ENCODE measurements at places on chromosomes 1 and 21.

- DNase-seq = no peak
These were observed 129.9 kb upstream of the NEGR1 start for GRCh38 chr1:72412286-72412685.

DNA sequence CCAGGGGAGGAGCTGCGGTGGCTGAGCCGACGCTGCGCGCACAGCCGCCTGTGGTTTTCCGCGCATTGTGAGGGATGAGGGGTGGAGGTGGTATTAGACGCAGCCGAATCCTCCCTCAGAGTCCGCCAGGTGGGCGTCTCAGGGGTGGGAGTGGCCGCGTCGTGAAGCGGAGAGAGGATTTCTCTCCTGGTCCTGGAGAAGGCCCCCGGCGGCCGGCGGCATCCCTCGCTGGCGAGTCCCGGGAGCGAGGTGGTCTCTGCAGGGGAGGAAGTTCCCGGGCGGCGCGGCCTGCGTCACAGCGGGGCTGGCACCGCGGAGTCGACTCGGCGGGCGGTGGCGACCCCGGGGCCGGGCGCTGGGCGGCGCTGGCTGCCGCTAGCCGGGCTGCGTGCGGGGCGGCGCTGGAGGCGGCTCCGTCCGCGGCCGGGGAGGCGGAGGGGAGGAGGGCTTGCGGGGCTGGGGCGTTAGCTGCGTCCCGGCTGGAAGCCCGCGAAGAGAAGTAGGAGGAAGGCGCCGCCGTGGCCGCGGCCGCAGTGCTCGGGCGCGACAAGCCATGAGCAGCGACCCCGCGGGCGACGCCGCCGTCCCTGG, at the start of gene LRRC8C:
Gene LRRC8C (plus strand): TSS at position 464 of the 591 bp plus-strand sequence. CDS start 53,354 bp downstream, outside the sequence.
- peak; percentile 60 for DNase-seq

- DNase-seq = no peak
These were observed 16.7 kb downstream of the DISC1 start for GRCh38 chr1:231643071-231643934.

DNA sequence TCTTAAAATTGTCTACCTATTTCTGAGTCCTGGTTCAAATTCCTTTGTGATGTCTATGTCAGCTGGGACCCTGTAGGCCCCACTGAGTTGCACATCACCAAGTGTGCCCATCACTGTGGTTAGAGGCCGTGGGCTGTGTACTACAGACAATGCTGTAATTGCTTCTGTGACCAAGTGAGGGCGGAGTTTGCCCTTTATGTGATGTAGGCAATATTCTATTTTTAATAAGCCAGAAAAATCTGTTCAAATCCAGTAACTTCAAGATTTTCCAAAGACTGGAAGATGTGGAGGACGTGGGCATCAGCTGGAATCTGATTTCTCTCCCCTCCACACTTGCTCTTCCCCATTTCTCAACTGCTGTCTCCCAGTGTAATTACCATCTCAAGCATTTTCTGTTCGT, 215.4 kb downstream of the PBX1 start:
- no peak for DNase-seq

DNA sequence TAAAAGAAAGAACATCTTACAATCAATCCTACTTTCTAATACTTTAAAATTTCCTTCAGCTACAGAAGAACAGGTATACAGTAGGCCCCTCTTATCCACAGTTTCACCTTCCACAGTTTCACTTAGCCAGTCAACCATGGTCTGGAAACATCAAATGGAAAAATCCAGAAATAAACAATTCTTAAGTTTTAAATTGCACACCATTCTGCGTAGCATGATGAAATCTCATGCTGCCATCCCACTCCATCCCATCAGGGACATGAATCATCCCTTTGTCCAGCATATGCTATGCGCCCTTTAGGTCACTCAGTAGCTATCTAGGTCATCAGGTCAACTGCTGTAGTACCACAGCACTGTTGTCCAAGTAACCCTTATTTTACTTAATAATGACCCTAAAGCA, 67.7 kb downstream of the HSF2BP start:
- no peak for DNase-seq
